ENCODE measurements at places on chromosomes 2 and 18. TPM values are rescaled to one million over a fixed set of nuclear protein-coding genes. Genes with fewer than 3 reads are reported as not detected.
A peak's percentile ranks its signal among the peaks of the same experiment; 100 is the strongest.

GRCh38 chr2:173086518-173087213 is 11.0 kb downstream of the MAP3K20 start:
- DNase-seq = no peak

DNA sequence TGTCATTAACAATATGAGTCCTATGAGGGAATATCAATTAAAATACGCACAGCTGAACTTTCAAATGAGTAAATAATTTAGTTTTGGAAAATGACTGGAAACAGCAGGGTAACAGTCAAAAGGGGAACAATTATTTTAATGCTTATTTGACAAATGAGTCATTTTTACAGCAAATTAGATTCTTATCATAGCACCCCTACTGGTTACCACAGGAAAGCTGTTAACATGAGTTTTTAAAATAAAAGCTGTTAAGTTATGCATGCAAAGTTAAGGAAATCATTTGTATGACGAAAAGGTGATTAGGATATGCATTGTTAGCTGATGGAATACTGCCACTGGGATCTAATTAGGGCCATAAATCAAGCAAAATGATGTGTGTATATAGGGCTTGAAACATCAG is 435.1 kb upstream of the MEIS1 start:
- no peak for DNase-seq

DNA sequence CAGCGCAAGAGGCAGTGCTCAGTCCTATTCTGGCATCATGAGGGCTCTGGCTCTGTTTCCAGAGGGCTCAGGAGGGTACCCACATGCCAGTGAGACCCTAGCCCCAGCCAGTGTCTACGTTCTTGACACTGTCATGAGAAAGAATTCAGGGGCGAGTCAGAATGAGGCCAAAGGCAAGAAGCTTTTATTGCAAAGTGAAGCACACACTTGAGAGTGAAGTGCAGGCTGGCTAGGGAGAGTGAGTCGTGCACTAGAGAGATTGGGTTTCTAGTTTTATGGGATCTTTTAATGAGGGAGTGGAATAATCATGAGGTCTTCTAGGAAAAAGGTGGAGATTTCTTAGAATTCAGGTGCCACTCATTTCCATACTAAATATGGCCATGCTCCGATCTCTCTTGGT is 164.1 kb downstream of the DCDC2C start:
- no peak for DNase-seq

GRCh38 chr2:503288-503999 is 173.8 kb downstream of the TMEM18 start:
- no peak for DNase-seq

- no peak for DNase-seq
Observed at GRCh38 chr2:46839045-46839444, 76.6 kb downstream of the MCFD2 start.

Gene ALKAL2
- not detected for total RNA-seq

- no peak for DNase-seq
Observed at GRCh38 chr2:7026742-7027141, 109.5 kb downstream of the RNF144A start.

DNA sequence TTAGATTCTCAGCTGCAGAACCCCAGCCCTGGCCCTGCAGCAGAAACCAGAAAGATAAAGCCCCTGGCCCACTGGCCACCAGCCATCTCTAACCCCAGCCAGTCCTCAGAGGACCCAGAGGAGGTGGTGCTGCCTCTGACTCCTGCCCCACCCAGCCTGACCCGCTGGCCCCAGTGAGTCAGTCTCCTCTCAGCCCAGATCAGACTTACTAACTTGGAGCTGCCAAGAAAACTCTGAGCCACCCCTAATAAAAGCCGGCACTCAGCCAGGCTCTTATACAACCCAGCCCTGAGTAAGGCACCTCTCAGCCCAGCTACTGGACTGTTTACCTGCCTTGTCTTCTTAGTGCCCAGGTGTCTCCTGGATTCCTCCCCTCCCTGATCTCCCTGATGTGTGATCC is 2.0 kb downstream of the SLC14A2 start:
- peak; percentile 89 for DNase-seq

GRCh38 chr18:63472380-63472779 is 4.4 kb upstream of the SERPINB5 start:
- no peak for DNase-seq

DNA sequence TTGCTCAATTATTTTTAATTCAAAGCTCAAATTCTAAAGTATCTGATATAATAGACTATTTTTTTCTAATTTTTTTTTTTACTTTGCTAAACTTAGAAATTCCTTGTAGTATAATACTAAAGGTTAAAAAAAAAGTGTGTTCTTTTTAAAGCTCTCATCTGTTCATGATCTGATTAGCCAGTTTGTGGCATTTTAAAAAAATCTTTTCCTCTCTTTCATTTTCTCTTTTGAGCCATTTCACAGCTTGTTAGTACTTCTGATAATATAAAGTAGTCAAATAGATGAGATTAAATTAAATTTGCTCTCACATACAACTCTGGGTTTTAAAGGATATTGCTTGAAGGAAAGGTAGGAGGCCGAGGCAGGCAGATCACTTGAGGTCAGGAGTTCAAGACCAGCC is 40.7 kb upstream of the NEMP2 start:
- DNase-seq = no peak

Gene RBM44
- 0.38 TPM for total RNA-seq

DNA sequence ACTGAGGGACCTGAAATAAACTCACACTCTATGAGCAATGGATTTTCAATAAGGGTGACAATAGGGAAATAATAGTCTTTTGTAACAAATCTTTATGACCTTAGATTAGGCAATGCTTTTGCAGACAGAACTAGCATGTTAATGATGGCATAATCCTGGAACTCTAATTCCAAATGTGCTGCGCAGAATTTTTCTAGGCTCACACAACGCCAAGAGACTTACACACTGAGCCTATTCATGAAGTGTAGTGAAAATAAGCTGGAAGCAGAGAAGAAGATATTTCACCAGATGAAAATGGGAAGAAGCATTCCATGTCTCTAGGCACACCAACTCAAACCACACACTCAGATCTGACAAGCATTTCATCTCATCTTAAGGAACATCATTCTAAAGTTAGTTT is 178.5 kb downstream of the L3MBTL4 start:
- no peak for DNase-seq

Gene CGREF1
- total RNA-seq = 1.4 TPM

Gene RGPD3
- total RNA-seq = 0.08 TPM

- no peak for DNase-seq
Observed at GRCh38 chr2:122105171-122105876, 349.9 kb downstream of the TSN start.

Gene SFTPB
- 0.46 TPM for total RNA-seq

Gene MAL
- total RNA-seq = 5.5 TPM

Gene FAHD2B
- total RNA-seq = 31.8 TPM

Gene AQP12A
- not detected for total RNA-seq

Gene ICOS
- not detected for total RNA-seq

DNA sequence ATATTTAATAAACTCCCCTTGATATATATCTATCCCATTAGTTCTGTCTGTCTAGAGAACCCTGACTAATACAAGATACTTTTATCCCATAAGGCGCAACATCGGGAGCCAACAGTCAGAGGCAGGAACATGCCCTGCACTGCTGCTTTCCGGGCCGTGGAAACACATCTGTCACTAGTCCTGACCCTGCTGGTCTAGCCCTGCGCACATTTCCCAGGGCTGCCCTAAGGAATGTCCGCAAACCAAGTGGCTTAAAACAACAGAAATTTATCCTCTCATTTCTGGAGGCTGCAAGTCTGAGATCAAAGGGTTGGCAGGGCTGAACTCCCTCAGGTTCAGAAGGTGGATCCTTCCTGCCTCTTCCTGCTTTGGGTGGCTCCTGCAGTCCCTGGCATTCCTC is 114.2 kb upstream of the TPO start:
- no peak for DNase-seq

- DNase-seq = no peak
Observed at GRCh38 chr2:201237486-201238123, 22.7 kb upstream of the CASP8 start.

DNA sequence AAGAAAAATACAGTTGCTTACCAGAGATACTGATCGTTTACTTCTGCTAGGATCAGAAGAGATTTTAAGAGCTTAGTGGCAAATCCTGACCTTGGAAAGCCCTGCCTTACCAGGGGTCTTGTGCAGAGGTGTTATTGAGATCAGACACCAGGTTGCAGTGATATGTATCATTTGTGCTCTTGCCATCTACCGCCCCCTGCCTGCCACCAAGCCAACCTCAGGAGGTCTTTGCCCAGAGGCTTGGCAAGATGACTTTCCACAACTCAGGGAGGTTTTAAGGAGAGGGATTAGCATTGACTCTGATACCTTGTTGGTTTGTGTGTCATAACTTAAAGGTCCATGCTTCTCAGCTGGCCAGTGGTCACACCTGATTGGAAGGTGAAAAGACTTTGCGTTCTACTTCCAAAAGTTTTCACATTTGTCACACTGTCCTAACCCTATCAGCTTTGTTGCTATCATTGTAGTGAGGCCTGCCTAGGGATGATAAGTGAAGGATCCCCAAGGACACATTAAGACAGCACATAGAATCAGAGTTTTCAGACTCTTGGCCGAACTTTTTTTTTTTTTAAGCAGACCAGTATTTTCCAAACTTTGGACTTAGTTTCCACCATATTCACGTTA is 46.2 kb upstream of the MGAT5 start:
- DNase-seq = peak; percentile 62

Gene FHOD3
- total RNA-seq = 317 TPM

Gene ZAP70
- total RNA-seq = 0.70 TPM
